ENCODE measurements at places on chromosomes 3 and 15.

GRCh38 chr3:194871143-194871863 lies 185.6 kb downstream of the FAM43A start:
- DNase-seq, result no peak

DNA sequence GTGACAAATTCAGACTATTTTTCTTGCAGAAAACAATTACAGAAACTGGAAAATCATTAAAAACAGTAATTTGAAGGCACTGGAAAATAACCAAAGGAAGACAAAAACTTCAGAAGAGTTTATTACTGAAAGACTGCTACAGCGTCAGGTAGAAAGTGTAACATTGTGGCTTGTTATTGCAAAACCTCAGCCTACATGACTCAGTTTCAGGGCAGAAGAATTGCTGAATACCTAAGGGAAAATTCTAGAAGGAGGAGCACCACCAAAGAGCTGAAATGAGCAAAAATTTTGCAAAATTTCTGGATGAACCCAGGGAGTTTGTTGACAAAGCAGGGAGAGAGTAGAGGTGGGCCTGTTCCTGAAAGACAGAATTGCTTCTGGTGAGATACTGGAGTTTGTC lies 219.6 kb downstream of the C3orf38 start:
- no peak for DNase-seq

- DNase-seq, result no peak
Observed at GRCh38 chr15:22872936-22873701, 34.7 kb downstream of the NIPA2 start.

DNA sequence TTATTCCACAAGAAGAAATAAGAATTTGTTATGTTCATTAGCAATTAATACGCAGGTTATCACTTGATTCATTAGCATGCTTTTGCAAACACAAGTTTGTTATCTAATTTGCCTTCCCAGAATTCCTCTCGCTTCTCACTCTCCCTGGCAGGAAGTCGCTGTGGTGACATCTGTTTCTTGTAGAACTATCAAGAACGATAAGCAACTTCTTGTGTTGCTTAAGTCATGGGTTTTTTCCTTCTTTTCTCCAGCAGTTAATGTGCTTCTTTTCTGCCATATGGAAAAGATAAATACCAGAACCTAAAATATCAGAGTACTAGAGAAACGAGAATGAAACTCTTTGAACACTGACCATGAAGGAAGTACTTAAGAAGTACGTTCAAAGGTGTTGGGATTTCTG lies 99.8 kb upstream of the CHMP2B start:
- no peak for DNase-seq

DNA sequence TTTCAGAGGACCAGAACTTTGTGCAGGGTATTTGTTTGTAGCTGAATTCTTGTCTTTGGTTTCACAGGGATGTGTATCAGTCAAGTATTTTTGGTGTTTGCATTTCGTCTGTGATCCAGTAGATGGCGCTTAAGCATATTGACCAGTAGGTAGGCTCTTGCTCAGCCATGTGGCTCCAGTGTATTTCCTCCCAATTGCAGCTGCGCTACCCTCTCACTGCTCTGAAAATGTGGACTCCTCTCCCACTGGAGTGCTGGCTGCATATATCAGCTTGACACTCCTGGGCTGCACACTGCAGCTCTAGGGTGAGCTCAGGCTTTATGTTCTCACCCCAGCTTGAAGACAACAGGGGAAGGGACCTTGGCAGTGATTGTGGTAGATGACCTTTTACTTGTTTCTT lies 1264.3 kb upstream of the ALCAM start:
- DNase-seq, result no peak

DNA sequence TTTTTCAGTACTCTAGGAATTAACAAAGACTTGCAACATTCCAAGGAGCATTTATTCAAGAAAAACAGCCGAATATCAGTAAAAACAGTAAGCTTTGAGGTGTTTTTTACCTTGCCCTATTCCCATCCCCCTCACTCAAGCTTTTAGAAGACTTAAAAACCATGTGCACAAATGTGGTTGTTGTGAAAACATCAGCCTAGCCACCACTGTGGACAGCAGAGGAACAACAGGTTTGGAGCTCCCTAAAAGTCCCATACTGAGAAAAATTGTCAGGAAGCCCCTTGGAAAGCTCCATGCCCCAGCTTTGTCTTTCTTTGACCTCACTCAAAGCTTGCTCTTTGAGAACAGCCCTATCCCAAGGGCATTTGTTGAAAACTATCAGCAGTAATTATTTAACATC lies 34.7 kb upstream of the RSL24D1 start:
- DNase-seq, result no peak

GRCh38 chr15:57227166-57227565 lies 149.1 kb upstream of the CGNL1 start:
- DNase-seq, result no peak

- no peak for DNase-seq
Observed at GRCh38 chr15:68272721-68273271, 4.7 kb upstream of the FEM1B start.

GRCh38 chr15:48592221-48592731 lies 53.2 kb downstream of the FBN1 start:
- no peak for DNase-seq

DNA sequence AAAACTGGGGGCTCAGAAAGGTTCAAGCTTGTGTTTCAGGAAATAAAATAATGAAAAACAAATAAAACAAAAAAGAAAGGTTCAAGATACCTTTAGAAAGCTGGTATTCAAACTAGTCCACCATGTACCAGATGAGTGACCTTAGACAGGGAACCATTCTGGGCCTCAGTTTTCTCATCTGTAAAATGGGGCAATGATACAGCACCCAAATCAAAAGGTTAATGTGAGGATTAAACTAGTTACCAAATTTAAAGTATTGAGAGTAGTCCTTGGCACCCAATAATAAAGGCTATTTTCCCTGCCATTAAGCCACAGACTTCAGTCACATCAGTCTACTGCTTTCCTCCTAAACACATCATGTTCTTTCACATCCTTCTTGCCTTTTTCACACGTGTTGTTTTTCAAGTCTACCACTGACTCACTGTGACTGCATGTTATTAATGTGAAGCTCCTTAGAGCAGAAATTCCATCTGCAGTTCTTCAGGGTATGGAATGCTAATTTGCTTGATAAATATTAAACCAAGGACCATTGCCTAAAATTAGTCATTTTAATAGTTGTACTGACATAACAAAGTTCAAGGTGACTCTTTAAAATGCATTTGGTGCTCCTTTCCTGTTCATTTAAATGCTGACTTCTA lies 19.9 kb downstream of the TAMM41 start:
- no peak for DNase-seq

DNA sequence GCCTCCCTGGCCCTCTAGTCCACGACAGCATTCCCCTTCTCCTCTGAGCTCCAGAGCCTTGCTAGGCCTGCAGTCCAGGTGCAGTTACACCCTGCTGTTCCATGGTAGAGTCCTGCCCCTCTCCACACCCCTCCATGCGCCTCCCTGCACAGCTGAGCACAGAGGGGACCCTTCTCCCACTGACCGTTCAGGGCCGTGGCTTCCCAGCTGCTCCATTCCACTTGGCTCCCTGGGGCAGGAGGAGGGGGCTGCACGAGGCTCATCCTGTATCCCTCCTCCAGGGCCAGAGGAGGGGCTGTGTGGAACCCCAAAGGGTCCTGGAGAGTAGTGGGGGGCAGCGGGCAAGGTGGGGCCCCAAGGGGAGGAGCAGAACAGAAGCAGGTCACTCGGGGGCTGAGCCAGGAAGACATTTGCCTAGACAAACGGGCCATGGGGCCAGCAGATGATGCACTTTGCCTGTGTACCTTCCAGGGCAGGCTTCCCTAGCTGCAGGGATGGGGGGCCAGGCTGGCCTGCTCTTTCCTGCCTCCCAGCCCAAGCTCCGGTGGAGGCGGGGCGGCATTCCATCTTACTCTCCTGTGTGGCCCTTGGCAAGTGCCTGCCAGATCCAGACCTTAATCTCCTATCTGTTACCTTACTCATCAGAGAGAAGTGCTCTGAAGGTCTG lies 20.7 kb upstream of the GOLGA6C start:
- DNase-seq, result no peak

GRCh38 chr15:89179966-89180875 lies 41.2 kb downstream of the RLBP1 start:
- DNase-seq, result no peak

DNA sequence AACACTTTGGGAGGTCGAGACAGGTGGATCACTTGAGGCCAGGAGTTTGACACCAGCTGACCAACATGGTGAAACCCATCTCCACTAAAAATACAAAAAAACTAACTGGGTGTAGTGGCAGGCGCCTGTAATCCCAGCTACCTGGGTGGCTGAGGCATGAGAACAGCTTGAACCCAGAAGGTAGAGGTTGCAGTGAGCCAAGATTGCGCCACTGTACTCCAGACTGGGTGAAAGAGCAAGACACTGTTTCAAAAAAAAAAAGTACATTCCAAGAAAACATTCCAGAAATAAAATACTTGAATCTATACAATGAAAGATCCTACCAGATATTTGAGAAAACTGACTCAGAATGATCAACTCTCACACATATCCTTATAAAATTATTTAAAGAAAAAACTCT lies 30.4 kb downstream of the TFDP2 start:
- no peak for DNase-seq

GRCh38 chr3:195580744-195581443 lies 2.8 kb downstream of the APOD start:
- no peak for DNase-seq

- no peak for DNase-seq
Observed at GRCh38 chr3:111299192-111299615, 227.6 kb downstream of the NECTIN3 start.
